Caki2 (cell line): ENCODE measurements at places on chromosomes 16 and 17. TPM values are rescaled to one million over a fixed set of nuclear protein-coding genes. Genes with fewer than 3 reads are reported as not detected.
A peak's percentile ranks its signal among the peaks of the same experiment; 100 is the strongest.

The DOC2B gene
- 1.7 and 1.8 TPM in 2 replicates for total RNA-seq

The TBC1D28 gene
- not detected in 2 replicates for total RNA-seq

- DNase-seq, result no peak
These were observed 10.2 kb downstream of the CRYBA1 start for GRCh38 chr17:29256735-29257466.

The SYT17 gene
- 9.9 and 15.1 TPM in 2 replicates for total RNA-seq

DNA sequence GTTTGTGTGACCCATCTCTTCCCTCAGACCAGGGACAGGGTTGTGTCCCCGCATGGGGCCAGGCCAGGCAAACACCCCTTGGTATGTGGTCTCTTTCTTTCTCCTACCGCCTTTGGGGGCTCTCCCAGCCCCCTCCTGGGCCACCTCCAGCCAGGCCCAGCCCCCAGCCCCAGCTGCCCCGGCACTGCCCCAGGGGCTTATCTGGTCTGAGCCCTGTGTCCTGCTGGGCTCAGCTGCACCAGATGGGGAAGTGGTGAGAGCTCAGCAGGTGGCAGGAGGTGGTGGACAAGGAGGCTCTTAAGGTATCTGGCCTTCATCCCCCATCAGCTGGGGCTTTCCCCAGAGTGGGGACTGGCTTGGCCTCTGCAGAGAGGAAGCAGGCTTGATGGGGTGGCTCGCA is 8.7 kb downstream of the ADAM11 start:
- DNase-seq, result no peak

DNA sequence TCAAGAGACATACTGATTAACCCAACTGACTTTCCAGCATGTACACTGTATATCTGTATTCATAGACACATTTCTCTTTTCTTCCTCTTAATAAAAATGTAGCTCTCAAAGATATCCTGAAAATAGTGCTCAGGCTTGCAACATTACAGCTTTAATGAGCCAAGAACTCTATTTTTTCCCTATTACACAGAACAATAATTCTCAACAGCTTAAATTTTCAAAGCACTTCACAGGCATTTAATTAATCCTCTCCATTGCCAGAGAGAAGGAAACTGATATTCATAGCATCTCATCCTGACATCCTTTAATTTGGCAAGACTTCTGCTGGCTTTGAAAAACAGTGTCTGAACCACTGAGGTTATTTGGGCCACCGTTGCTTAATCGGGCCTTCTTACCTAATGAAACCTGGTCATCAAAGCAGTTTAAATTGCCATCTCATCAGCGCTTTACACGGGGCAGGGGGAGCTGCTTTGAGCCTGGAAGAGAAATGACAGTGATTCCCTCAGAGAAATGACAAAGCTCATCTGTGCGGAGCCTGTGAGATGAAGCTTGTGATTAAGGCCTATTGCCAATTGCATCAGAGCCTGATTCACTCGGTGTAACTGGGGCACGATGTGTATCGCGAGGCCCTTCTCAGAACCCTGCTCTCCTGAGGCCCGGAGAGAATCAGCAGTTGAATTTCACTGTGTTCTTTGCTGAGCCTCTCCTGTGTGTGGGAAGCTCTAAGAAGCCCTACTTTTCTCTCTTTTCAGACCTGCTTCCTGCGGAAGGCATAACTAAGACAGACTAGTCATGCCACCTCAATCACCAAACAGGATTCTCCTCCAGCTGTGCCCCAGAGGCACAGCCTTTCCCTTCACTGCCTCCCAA is 8.5 kb upstream of the SIAH1 start:
- no peak for DNase-seq

DNA sequence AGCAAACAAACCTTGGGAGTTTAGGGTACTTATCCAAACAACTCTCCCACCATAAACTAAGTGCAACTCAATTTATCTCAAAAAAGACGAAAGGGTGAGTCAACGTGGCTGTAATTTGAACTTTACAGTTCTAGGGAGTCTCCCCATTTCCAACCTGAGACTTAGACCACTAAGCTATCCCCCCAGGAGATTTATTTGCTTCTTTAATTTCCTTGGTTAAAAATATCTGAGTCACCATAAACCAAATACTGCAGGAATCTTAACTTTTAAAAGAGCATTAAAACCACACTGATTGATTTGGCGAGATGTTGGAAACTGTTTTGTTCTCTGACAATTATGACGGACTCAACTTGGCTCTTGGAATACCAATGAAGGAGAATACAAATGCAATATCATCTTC is 299.3 kb upstream of the SOX9 start:
- no peak for DNase-seq

- DNase-seq, result peak; percentile 46
These were observed 137.2 kb downstream of the SHISA9 start for GRCh38 chr16:13038591-13038990.

DNA sequence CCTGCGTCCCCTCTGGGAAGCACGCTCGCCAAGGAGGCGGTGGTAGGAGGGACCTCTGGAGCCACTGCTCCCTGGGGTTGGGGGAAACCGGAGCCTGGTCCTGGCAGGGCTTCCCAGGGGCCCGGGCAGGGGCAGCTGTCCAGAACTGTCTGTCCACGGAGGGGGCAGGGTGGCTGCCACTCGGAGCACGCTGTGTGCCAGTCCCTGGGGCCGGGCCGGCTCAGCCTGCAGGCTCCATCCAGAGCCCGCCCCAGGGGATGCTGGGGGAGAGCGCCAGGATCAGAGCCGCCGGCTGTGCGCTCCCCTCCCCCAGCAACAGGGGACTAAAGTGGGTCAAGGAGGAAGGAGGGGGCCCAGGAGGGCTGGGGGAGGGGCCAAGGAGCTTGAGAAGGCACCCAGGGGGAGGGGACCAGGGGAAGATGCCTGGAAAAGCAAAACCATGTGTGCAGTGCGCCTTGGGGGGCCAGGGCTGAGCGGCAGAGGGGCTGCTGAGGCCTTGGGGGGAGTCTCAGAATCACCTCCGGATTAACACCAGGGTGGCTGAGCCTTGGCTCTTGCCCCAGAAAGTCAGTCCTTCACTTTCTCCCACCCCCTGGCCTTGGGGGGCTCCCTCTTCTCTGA is 21.3 kb downstream of the ZNF423 start:
- DNase-seq, result no peak

- no peak for DNase-seq
These were observed 66.3 kb upstream of the MRTFB start for GRCh38 chr16:14004729-14005315.

- DNase-seq, result no peak
These were observed 47.9 kb downstream of the TMEM114 start for GRCh38 chr16:8542393-8542792.

GRCh38 chr16:86991679-86992078 is 325.5 kb downstream of the C16orf95 start:
- peak; percentile 25 for DNase-seq

The TVP23A gene
- not detected in 2 replicates for total RNA-seq

The KCNH6 gene
- total RNA-seq, result 0.09 TPM in 1 of 2 replicates, not detected in the other

DNA sequence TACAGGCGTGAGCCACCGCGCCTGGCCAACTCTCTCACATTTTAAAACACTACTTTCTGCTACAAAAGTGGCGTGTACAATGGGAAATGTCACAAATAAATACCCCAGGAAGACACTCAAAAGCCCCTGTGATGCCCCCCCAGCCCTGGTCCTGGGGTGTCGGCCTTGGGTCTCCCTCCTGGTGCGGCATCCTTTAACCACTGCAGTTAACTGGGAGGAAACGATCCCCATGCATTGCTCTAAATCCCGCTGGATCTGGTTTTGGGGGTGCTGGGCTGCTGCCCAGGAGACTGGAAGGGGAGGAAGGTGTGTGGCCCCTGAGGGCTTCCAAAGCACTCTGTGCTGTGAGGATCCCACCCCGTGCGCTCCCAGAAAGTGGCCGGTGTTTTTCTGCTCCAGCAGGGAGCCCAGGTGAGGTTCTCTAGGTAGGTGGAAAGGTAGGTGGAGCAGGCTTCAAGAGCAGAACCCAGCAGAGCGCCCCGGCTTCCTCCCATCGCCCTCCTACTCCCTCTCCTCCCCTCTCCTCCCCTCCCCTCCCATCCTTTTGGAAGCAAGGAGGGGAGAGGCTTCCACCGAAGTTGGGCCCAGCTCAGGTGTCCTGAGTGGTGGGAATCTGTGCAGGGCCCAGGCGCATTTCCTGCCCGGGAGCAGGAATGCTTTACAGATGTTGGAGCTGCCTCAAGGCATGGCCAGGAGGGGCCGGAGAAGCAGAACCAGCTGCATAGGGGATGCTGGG is 363.3 kb downstream of the SEC14L1 start:
- DNase-seq, result no peak

DNA sequence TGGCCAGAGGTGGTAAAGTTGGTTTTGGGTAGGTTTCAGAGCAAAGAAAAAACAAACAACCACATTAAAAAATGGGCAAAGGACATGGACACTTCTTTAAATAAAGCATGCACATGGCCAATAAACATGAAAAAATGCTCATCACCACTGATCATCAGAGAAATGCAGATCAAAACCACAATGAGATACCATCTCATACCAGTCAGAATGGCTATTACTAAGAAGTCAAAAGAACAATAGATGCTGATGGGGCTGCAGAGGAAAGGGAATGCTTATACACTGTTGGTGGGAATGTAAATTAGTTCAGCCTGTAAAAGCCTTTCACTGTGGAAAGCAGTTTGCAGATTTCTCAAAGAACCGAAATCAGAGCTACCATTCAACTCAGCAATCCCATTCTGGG is 598.4 kb upstream of the SOX9 start:
- DNase-seq, result no peak

The PRSS8 gene
- 2.9 and 4.4 TPM in 2 replicates for total RNA-seq

DNA sequence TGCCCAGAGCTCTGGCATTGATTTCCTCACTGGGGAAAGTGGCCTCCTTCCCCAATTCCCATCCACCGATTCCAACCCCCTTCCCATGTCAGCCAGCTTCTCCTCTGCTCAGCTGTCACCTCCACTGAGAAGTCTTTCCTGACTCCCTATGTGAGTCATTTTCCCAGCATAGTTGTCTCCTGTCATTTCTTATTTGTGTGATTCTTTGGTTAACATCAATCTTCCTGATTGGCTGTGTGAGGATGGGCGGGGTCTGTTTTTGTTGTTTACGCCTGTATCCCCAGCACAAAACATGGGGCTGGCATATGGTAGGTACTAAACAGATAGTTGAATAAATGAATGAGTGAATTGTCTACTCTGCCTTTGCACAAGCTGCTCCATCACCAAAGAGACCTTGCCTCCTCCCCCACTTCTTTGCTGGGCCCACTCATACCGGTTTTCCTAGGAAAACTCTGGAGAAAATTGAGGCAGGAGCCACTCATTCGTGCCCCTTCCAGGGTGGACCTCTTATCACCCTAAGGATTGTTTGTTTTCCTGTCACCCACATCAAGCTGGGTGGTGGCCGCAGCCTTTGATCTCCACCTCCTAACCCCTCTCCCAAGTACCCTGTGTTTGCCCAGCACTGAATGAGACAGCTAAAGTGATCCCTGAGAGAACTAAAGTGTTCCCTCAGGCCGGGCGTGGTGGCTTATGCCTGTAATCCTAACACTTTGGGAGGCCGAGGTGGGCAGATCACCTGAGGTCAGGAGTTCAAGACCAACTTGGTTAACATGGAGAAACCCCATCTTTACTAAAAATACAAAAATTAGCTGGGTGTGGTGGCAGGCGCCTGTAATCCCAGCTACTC is 1.2 kb upstream of the GRB7 start:
- DNase-seq, result no peak

DNA sequence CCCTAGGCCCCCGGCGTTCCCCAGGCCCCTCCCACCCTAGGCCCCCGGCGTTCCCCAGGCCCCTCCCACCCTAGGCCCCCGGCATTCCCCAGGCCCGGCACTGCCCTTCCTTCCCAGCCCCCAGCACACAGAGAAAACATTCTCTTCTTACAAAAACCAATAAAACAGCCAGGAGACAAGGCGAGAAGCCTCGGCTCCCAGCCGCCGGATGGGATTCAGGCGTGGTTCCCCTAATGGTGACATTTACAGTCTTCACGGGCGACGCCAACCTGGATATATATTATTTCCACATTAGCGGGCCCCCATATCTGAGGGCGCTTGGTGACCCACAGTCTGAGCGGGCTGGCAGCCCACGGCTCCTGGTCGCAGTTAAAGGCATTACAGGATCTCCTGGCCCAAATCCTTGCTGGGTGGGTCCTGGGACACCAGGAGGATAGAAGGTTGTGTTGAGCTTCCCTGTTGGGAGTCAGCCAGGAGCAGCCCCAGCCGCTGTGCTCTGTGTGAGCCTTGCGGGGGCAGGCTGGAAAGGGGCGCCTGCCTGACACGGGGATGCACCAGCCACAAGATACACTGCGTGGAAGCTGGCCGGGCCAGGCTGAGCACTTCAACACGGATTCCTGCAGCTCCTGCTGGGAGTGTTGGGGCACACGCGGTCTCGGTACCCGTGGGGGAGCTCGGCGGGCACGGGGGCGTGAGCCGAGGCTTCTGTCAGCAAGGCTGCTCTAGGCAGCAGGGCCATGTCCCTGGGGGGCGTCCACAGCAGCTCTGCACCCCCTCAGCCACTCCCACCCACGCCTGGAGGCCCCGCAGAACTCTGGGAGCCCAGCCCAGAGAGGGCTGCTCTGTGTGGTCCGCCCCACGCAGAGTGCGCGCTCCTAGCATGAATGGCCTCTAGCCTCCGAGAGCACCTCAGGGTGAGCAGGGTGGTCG is 83.7 kb downstream of the LMF1 start:
- no peak for DNase-seq

GRCh38 chr16:5028950-5029475 is 4.7 kb downstream of the NAGPA start:
- no peak for DNase-seq

The MFAP4 gene
- total RNA-seq, result not detected in 2 replicates

DNA sequence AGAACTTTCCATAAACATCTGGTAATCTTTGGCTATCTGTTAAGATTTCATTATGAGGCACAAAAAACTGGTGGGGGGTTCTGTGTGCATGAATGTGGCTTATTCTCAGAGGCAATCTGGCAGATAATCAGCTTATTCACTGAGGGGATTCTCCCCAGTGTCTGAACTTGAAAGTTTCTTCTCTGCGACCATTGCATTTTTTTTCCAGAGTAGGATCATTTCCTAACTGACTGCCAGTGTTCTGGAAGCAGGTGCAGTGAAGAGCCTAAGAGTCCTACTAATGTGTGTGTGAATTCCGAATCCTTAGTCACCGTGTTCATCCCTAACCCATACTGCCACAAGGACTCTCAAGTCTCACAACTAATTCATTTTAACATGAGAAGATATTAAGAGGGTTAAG is 64.9 kb upstream of the LRRC37A3 start:
- DNase-seq, result no peak

GRCh38 chr16:22373662-22374310 is 633 bp downstream of the CDR2 start:
- DNase-seq, result peak; percentile 58

- no peak for DNase-seq
These were observed 24.1 kb downstream of the MYBBP1A start for GRCh38 chr17:4530799-4531730.
